Head of caudate nucleus (tissue), 42 donors: ENCODE measurements at places on chromosomes 2 and 18.

DNA sequence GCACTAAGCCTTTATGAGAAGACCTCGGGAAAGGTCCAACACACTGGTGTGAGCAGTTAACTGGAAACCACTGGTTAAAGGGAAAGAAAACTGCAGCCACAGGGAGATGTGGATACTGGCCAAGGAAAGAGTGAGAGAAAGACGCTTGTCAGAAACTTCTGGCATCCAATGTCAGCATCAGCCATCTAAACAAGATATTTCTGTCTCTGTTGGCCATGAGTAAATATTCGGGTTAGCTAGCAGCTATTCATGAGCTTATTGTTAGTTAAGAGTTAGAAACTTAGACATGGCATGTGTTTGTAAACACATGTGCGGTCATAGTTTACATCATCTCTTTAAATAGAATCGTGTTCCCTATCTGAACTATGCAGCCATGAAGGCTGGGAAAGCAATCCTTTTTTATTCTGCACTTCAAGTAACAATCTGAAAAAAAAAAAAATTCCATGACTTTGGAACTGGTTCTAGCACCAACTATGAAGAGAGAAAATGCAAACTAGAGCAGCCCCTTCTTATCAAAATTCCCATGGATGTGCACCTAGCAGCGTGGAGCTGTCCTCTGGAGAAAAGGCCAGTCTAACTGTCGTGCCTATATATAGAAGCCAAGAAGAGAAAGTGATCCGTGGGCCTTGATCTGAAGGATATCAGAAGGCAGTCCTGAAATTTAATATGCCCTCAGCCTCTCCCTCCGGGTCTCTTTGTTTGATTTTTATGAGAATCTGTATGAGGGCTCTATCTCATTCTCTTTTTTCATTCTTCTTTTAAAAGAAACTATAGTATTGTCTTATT is 84.0 kb upstream of the RFX8 start:
- DNase-seq: peak; percentile 18

DNA sequence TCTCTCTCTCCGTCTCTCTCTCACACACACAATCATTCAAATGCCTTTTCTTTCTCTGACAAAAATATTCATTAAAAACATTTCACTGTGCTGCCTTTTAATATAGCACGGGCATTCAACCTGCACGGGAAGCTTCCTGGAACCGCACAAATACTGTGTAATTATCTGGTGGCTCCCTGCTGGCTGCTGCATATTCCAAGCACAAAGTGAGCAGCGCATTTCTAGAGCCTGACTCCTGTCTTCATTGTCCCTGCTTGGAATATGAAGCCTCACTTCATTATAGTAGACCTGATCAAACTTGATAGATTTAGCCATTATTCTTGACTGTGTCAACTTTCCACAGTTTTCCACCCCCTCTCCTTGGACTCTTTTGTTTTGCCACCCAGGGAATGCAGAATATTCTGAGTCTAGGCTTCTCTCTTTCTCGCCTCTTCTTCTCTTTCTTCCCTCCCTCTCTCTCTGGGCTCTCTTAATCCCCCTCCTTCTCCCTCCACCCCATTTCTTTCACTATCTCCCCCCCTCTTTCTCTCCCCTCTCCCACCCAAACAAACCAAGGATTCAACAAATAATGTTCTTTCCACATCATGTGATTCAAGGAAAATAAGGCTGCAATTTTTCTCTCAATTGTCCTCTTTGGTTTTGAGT is 672.1 kb upstream of the FANCL start:
- no peak for DNase-seq

- no peak for DNase-seq
Measured at GRCh38 chr2:136246086-136246669, 128.2 kb upstream of the CXCR4 start.

DNA sequence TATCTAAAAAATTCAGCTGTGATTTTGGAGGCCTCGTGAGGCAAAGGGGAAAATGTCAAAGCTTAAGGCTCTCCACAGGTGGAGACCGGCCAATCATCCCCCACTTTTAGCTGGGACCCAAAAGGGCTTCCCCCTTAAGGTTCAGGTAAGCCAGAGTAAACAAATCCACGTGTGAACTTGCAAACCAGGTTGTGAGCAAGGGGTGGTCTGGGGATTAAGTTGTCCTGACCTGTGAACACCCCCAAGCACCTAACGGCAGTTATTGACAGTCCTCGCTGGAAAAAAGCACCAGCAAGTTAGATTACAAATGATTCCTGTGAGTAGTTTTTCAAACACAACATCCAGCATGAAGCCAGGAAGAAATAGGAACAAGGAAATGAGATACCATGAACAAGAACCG is 42.9 kb downstream of the MYO7B start:
- no peak for DNase-seq

DNA sequence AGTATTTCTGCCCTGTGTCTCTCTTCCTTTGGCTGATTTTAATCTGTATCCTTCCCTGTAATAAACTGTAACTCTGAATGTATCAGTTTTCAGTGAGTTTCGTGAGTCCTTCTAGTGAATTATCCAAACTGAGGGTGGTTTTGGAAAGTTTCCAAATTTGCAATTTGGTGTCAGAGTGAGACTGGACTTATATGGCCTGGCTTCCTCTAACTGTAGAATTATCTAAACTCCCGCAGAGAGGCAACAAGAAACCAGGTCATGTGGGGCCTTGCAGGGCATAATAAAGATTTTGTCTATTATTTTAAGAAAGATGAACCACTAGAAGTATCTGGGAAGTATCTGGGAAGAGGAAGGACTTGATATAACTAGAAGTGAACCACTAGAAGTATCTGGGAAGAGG is 95.3 kb upstream of the RNF152 start:
- no peak for DNase-seq

- DNase-seq: no peak
Measured at GRCh38 chr2:63628403-63628942, 39.7 kb downstream of the MDH1 start.

GRCh38 chr2:61379521-61379920 is 91.4 kb downstream of the USP34 start:
- no peak for DNase-seq

GRCh38 chr2:232977438-232977971 is 35.6 kb downstream of the NGEF start:
- no peak for DNase-seq

- DNase-seq: peak; percentile 51
Measured at GRCh38 chr2:206693399-206694137, 24.6 kb downstream of the DYTN start.

DNA sequence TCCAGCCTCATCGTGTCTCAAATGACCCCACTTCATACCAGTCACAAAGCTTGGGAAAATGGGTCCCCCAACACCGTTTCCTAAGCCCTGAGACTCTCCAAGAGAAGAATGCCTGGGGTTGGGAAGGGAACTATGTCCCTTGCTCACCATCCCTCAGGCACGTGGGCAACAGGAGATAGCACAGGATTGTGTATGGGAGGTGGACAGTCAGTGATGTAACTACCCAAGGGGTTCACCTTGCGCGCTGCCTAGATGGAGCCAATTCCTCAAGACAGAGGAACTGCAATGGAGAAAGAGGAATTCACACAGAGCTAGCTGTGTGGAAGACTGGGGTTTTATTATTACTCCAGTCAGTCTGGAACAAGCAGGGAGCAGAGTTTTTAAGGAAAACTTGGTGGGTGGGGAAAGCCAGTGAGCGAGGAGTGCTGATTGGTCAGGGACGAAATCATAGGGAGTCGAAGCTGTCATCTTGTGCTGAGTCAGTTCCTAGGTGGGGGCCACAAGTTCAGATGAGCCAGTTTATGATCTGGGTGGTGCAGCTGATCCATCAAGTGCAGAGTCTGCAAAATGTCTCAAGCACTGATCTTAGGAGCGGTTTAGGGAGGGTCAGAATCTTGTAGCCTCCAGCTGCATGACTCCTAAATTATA is 13.8 kb upstream of the CXCR1 start:
- no peak for DNase-seq

GRCh38 chr2:212032032-212032431 is 506.6 kb downstream of the ERBB4 start:
- DNase-seq: no peak

DNA sequence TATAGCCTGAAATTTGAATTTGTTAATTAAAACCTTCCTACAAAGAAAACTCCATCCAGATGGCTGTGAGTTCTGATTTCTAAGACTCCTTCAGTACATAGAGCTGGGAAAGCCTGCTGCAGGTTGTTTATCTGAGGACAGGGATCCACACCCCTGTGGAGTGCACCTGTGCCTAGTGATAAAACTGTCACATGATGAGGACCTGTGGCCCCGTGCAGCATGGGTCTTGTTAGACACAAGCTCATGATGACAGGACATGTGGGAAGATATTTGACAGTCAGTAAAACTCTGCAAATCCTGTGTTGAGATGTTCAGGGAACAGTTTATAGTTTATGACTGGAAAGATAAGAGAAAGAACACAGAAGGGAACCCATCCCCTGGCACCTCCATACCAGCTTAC is 133.2 kb upstream of the TMEM18 start:
- DNase-seq: no peak

DNA sequence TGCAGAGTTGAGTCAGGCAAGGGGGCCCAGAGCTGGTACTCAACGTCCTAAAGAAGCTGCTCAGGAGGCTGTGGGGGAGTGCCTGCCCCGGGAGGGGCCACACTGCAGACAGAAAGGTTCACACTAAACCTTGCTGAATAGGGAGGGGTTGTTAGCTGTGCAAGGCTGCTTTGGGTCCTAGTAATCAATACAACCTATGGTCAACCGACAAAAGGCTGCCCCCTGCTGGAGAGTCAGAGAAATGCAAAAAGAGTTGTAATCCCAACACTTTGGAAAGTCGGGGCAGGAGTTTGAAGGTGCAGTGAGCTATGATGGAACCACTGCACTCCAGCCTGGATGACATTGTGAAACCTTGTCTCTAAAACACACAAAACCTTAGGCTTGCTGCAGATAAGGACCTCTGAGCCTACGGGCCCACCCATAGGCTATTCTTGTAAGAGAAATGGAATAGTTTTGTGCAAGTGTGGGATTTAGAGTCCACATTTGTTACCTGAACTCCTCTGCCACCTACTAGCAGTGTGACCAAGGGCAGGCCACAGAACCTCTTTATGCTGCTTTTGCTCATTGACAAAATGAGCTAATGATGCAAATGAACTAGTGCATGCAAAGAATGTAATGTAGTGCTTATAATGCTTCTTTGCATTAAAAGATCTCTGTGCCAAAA is 81.5 kb downstream of the PRPF40A start:
- peak; percentile 35 for DNase-seq

- DNase-seq: no peak
Measured at GRCh38 chr18:58284699-58285448, 240.8 kb downstream of the NEDD4L start.

DNA sequence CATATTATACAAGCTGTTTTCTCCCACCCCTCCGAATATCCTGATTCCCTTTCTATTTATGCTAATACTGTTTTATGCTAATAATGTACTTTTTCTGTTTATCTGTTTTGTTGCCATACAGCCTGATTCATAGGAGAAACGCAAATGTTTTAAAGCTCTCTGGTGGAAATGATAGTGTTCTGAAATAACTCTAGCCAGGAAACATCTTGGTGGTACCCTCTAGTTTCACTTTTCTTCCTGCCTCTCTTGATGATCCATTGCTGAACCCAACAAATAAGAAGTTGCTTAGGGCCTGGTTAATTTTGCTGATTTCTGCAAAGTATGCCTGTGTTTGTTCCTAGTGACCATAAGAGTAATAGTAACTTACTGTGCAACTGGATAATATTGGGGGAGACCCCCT is 148.4 kb upstream of the KCTD1 start:
- DNase-seq: no peak
